ENCODE measurements at places on chromosomes 3 and 15. TPM values are rescaled to one million over a fixed set of nuclear protein-coding genes. Genes with fewer than 3 reads are reported as not detected.

The FAM3D gene
- total RNA-seq: not detected

DNA sequence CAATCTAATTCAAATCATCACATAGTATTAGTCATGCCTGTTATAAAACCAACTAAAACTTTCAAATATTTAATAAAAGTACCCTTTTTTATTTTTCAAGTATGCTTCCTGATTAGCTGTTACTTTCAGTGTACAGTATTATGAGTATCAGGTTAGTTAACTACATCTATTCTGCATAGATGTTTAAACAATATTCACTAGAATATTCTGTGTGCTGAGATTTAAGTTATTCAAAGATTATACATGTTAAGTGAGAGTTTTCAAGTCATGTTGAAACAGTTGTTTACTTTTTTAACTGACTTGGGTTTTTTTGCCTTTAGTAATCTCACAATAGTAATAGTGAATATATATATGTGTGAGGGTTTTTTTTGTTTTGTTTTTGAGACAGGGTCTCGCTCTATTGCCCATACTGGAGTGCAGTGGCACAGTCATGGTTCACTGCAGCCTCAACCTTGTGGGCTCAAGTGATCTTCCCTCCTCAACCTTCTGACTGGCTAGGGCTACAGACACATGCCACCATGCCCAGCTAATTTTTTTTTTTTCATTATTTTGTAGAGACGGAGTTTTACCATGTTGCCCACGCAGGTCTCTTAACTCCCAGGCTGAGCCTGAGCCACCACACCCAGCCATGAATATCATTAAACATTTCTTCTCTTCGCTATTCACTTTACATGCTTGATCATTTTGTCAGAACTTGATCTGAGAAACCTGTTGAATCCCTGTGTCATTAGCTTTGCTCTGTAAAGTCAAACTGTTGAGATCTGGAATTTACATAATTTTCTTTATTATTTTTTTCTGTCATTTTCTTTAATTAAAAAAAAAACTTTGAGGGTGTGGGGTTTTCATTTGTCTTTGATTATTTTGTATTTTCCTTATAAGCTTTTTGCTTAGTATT lies 286.2 kb upstream of the UBE2E1 start:
- no peak for DNase-seq

- DNase-seq: no peak
Measured at GRCh38 chr3:14396031-14396692, 6.2 kb upstream of the SLC6A6 start.

The UNC13C gene
- total RNA-seq: 0.21 TPM

GRCh38 chr3:193844472-193844871 lies 251.5 kb downstream of the OPA1 start:
- DNase-seq: no peak

The CCR3 gene
- total RNA-seq: not detected

GRCh38 chr3:159859424-159859823 lies 129.2 kb upstream of the IL12A start:
- no peak for DNase-seq

DNA sequence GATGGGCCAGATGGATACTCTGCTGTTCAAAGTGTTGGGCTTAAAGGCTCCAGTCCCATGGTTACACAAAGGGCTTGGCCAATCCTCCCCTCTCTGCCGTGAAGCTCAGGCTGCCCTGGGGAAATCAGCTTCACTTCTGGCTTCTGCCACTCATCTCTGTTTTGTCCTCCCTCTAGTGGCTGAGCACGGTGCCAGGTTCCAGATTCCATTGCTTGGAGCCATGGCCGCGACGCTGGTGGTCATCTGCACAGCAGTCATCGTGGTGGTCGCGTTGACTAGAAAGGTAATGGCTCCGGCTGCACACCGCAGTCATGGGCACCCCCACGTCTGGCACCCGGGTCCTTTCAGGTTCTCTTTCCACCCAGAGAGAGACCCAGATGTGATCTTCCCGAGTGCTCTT lies 5.6 kb downstream of the TIGIT start:
- no peak for DNase-seq

The SLC24A5 gene
- 0.20 TPM for total RNA-seq

DNA sequence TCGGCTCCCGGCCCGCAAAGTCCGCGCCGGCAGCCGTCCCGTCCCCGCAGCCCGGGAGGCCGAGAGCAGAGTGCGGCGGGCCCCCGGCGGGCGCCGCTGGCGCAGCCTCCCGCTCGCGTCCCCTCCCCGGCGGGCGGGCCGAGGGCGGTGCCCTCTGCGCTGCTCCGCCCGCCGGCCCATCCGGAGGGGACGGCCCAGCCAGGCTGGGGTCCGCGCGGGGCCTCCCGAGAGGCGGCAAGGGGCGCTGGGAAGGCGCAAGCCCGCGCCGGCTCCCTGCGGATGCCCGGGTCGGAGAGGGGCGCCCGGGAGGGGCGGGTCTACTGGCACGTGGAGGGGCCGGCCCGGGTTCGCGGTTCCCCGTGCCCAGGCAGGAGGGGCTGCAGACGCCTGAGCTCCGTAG lies at the start of the genes CLCN2 and POLR2H:
Gene CLCN2 (minus strand): TSS at position 74 of the 400 bp plus-strand sequence. CDS start 126 bp downstream, outside the sequence.
Gene POLR2H (plus strand): TSS at position 179 of the 400 bp plus-strand sequence. CDS start 1,783 bp downstream, outside the sequence.
- DNase-seq: no peak

The GOLGA8T gene
- total RNA-seq: not detected

DNA sequence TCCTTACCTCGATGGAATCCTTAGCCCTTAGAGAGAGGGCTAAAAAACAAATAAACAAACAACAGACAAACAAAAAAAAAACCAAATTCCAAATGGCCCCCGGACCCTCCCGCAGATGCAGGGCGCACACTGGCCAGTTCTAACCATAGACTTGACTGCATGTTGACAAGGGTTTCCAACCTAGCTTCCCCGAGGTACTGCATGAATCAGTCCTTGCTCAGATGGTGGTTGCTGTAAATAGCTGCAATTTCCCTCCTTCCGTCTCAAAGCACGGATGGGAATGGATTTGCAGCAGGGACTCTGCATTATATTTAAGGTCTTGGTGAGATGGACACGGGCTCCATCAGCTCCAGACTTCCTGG lies 162.8 kb downstream of the CD47 start:
- DNase-seq: no peak

DNA sequence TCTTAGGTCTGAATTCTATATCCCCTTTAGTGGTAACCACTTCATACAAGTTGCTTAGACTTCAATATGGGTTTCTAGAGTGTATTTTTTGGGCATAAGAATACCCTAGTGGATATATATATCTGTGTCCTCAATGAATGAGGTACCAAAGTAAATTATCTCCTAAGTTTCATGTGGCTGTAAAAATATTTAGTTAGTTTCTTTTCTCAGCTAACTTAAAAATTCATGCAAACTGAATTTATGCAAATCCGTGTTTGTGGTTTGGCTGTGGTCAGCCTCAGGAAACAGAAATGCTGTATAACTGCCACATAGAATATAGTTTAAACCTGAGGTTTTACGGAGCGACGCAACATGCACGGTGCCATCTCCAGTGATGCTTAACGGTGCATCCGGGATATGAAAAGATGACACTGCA lies 80.3 kb downstream of the PEX5L start:
- no peak for DNase-seq

- no peak for DNase-seq
Measured at GRCh38 chr3:155712008-155712407, 32.9 kb downstream of the PLCH1 start.

DNA sequence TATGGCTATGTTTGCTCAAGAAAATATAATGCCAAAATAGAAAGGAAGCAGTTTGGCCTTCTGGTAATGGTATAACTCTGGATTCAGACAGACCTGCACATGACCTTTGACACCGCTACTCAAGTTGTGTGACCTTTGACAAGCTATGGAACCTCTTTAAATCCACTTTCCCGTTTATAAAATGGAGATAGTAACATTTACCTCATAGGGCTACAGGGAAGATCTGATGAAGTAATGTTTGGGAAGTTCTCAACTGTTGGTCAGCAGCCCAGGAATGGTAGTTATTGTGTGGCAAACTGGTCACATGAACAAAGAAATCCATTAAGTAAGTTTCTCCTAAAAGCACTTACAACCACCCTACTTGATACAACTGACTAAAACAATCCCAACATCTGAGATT lies 95.1 kb upstream of the PHLDB2 start:
- no peak for DNase-seq

- no peak for DNase-seq
Measured at GRCh38 chr15:34188711-34189110, 21.2 kb downstream of the KATNBL1 start.

DNA sequence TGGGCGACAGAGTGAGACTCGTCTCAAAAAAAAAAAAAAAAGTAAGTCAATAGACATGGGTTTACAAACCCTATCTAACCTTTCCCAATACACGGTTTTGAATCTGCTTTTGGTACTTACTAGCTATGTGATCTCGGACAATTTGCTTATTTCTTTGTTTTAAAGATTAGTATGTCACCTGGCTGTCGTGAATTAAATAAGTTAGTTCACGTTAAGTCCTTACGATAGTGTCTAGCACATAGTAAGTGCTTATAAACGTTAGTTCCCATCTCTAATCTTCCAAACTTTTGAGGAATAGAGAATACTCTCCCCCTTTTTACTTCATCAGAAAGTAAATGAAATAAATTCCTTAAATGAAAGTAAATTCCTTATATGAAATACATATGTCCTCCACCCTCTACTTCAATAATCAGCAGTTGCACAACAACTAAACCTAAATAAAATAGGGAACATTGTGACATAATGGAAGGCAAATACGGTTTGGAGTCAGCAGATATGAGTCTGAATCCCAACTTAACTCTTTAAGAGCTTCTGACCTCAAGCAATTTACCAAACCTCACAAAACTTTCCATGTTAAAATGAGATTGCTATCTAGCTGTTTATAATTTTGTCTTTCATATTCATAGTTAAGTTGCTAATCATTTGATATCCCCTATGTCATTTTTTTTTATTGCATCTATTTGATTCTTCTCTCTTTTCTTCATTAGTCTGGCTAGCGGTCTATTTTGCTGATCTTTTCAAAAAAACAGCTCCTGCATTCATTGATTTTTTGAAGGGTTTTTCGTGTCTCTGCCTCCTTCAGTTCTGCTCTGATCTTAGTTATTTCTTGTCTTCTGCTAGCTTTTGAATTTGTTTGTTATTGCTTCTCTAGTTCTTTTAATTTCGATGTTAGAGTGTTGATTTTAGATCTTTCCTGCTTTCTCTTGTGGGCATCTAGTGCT lies 134.6 kb downstream of the PEAK1 start:
- no peak for DNase-seq

- no peak for DNase-seq
Measured at GRCh38 chr15:93671387-93671943, 559.9 kb upstream of the MCTP2 start.

The SLC30A4 gene
- total RNA-seq: 13.1 TPM

The CHRFAM7A gene
- 0.39 TPM for total RNA-seq

The PRICKLE2 gene
- 36.9 TPM for total RNA-seq

The SLC22A13 gene
- not detected for total RNA-seq

The CMTM8 gene
- 6.3 TPM for total RNA-seq

DNA sequence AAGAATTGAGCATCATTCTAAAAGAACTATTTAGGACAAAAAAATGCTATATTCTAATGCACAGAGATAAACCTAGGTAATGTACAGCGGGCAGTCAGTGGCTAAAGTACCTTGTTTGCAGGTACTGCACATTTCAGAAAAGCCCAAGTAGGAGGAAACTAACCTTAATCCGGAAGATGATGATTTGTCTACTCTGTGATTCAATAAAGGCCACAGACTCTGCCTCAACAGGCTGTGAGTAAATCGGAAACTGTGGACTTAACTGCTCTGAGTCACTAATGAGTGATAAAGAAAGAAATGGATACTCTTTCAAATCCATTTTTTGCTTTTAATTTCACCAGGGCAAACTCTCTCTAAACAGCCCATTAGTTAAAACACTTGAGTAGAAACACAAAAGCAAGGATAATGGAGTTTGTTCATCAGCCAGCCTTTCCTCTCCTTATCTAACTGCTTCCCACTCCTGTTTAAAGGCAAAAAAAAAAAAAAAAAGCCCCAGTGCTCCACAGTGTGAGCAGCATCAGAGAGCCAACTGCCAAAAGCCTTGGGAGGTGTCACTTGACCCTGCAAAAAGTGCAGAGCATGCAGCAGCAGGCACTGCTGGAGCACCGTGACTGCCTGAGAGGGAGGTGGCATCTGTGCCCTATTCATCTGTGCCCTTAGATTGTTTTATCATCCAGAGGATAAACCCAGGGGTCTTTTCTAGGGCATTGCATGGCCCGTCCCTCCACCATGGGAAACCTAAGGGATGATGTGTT lies 187.7 kb downstream of the SATB1 start:
- no peak for DNase-seq

The DNAJC17 gene
- 38.7 TPM for total RNA-seq

The LSMEM2 gene
- total RNA-seq: 2.8 TPM

DNA sequence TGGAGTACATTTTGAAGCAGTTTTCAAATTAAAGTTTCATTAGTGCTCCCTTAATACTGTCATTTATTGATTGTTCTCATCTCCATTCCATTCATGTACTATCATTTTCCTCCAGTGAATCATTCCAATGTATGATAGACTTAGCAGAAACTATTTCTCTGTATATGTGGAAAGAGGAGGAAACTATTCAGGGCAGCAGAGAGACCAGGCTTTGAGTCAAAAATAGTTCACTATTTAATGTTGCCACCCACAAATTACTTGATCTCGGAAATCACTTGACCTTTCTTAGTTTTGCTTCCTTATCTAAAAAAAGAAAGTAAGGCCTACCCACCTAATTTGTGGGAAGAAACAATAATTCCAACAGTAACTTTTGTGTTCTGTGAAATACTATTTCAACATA lies 610.5 kb upstream of the ZNF385D start:
- no peak for DNase-seq

- no peak for DNase-seq
Measured at GRCh38 chr15:76193934-76194333, 117.3 kb downstream of the ETFA start.

- no peak for DNase-seq
Measured at GRCh38 chr15:64610257-64610919, 150.0 kb downstream of the ZNF609 start.

The SLCO3A1 gene
- total RNA-seq: 13.8 TPM

GRCh38 chr15:66151809-66152208 lies 101.7 kb downstream of the MEGF11 start:
- no peak for DNase-seq

The GP5 gene
- not detected for total RNA-seq

The NR1I2 gene
- 0.39 TPM for total RNA-seq

DNA sequence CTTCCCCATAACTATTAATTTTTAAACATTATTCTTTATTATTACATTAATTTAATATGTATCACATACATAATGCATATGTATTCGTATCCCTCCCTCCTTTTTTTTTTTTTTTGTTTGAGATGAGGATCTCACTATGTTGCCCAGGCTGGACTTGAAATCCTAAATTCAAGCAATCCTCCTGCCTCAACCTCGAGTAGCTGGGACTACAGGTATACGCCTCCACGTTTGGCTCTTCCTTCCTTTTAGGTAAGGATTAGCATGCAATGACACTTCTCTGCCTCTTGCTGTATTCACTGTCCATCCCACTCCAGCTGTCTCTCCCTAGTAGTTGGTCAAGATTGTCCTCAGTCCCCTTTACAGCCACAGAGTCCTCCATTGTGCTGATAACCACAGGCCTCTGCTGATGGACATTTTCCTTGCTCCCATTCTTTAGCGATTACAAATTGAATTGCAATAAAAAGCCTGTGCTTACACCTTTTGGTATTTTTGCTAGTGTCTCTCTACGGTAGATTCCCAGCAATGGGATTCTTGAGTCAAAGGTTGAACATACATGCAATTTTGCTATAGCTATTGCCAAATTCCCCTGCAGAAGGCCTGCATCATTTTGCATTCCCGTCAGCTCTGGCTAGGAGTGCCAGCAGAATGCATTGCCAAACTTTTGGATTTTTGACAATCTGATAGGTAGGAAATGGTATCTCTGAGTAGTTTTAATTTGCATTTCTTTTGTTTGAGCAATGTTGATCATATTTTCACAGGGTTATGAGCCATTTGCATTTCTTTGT lies 156.6 kb downstream of the SMAD6 start:
- DNase-seq: no peak

The MCF2L2 gene
- total RNA-seq: 0.90 TPM

The POC1A gene
- total RNA-seq: 0.84 TPM
